Gastrocnemius medialis (tissue), 4 donors: ENCODE measurements at places on chromosomes 4 and X. TPM values are rescaled to one million over a fixed set of nuclear protein-coding genes. Genes with fewer than 3 reads are reported as not detected.

DNA sequence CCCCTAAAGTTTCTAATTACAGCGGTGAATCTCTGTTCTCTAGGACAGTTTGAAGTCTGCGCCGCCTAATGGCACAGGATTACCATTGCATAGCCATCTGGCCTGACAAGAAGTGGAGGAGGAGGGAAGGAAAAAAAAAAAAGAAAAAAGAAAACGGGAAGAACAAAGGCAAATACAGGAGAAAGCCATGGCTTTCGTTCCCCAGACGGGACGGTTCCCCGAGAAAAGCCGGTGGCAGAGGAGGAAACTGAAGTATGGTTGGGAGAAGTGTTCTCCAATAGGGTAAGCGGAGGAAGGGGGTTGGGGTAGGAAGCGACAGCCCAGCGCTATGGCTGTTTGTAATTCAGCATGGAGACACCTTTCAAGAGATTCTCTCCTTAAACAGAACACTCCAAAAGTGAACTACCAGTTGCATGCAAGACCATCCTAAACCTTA, 80.8 kb downstream of the HMGN5 start:
- DNase-seq: peak; percentile 14

DNA sequence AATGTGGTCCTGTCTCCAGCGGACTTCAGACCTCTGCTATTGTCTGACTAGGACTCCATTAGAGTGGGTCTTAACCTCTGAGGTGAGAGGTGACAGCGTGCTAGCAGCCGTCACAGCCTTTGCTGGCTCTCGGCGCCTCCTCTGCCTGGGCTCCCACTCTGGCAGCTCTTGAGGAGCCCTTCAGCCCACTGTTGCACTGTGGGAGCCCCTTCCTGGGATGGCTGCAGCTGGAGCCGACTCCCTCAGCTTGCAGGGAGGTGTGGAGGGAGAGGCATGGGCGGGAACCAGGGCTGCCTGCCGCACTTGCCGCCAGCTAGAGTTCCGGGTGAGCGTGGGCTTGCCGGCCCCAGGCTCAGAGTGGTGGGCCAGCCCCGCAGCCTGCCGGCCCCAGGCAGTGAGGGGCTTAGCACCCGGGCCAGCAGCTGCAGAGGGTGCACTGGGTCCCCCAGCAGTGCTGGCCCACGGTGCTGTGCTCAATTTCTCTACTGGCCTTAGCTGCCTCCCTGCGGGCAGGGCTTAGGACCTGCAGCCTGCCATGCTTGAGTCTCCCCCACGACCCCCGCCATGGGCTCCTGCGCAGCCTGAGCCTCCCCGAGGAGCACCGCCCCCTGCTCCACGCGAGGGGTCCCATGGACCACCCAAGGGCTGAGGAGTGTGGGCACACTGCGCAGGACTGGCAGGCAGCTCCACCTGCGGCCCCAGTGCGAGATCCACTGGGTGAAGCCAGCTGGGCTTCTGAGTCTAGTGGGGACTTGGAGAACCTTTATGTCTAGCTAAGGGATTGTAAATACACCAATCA, 163.4 kb upstream of the ITM2A start:
- no peak for DNase-seq

DNA sequence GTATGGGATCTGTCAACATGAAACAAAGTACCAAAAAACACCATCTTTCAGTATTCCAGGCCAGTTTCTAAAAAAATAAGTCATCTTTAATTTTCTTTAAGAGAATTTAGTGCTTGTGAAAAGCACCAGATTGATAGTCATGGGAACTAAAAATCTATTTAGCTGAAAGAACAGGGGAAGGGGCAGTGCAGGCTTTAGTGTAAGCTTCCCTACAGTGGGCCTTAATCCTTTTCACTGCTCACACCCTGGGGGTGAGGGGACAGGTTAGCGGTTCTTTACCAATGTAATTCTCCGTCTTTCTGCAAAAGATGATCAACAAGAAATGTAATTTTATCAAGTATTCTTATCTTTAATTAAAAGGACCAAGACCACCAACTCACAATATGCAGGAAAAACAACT, 47.1 kb downstream of the CHIC2 start:
- DNase-seq: no peak

DNA sequence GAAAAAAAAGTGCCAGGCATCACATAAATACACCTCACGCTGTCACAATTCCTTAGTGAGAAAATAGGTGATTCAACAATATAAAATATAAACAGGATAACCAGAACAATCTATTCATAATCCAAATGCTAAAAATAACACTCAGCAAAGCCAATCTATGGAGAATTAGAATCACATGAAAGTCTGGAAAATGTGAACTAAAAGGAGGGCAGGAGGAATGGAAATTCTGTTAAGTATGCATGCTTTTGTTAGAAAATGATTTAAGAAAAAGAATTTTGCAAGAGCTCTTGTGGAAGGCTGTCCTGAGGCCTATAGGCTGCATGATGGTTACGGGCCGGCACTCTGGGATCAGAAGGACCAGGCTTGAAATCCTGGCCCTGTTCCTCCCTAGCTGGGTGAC, 70.6 kb upstream of the PROM1 start:
- no peak for DNase-seq

- no peak for DNase-seq
Observed at GRCh38 chrX:65745992-65746391, 78.5 kb downstream of the MSN start.

DNA sequence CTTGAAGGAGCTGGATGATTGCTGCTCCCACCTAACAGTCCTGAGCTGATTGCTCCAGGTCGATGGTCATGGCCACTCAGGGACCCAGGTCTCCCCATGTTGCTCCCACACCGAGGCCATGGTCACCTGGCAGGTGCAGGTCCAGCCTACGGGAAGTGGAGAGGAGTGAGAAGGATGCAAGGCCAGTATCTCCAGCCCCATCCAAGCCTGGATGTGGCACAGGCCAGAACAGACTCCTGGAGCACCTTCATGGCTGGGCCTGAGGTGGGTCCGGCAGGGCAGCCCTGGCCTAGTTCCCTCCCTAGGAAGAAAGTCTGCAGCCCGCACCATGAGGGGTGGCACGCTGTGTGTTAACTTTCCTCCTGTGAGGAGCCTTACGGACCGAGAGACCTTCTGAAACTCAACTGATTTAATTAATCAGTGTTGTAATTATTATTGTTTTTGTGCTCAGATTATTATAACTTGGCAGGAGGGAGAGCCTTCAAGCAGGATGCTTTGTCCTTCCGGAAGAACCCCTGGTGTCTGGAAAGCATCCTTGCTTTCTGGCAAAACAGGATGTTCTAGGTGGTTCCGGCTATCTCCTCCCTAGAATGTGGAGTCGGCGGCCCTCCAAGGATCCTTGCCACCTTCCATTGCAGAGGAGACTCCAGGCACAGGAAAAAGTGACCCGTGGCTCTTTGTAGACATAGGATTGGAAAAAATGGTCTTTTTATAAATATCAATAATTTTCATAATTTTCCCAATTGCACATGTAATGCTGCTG, 92.3 kb upstream of the ADRA2C start:
- DNase-seq: no peak

GRCh38 chrX:41594634-41595033, 94.1 kb upstream of the GPR34 start:
- DNase-seq: peak; percentile 3

- DNase-seq: no peak
Observed at GRCh38 chrX:19874391-19875049, 12.9 kb downstream of the SH3KBP1 start.

Gene GAGE1
- not detected for total RNA-seq

Gene GALNTL6
- not detected for total RNA-seq

Gene RAB28
- total RNA-seq: 3.9 TPM

Gene PF4V1
- total RNA-seq: not detected

Gene GC
- total RNA-seq: 5.1 TPM

Gene TMEM187
- total RNA-seq: 5.3 TPM

Gene PCSK1N
- not detected for total RNA-seq
